ENCODE measurements at places on chromosomes 1 and 21.

- DNase-seq, result no peak
These were observed 192.1 kb downstream of the DUSP10 start for GRCh38 chr1:221549815-221550214.

DNA sequence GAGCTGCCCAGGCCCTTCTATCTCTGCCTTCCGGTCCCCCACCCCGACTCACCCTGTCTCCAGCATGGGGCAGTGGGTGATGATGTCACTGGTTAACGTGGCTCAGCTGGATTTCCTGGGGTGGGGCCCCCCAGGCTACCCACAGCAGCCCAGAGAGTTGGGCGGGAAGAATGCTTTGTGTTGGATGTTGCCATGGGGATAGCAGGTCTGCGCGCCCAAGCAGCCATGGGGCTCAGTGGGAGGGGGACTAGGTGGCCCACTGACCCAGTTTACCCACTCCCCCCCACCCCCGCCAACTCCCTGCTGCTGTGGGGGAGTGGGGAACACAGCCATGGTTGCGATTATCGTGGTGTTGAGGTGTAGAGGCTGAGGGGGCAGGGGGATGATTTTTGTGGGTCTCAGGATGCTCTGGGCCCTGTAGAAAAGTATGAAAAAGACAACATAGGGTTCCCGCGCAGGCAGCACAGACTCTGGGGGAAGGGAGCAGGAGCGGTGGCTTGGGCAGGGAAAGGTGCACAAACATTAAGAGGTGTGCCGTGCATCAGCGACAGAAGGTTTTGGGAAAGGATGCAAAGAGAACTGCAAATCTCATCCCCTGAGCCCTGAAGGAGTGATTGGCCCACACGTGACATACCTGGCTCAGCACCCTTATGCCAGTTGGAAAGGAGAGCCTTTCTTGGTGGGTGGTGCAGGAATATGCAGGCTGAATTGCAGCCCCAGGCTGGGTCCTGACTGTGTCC, 8.5 kb downstream of the CELSR2 start:
- DNase-seq, result no peak

- DNase-seq, result no peak
These were observed 40.6 kb upstream of the SOD1 start for GRCh38 chr21:31618696-31619430.

DNA sequence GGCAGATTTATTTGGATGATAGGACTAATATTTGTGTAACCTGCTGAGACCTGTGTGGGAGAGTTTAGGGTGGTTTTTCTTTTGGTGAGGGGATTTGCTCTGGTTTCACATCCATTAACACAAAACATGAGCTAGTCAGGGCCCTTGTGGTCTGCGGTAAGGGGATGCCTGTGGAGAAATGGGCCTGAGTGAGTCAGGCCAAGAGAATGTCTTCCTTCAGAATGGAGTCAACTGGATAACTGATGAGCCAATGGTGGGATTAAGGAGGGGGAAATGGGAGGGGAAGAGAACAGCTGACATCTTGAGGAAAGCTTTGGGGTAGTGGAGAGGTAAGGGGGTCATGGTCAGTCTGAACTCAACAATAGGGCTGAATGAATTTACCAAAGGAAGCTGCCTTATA, 13.9 kb downstream of the WNT2B start:
- no peak for DNase-seq

DNA sequence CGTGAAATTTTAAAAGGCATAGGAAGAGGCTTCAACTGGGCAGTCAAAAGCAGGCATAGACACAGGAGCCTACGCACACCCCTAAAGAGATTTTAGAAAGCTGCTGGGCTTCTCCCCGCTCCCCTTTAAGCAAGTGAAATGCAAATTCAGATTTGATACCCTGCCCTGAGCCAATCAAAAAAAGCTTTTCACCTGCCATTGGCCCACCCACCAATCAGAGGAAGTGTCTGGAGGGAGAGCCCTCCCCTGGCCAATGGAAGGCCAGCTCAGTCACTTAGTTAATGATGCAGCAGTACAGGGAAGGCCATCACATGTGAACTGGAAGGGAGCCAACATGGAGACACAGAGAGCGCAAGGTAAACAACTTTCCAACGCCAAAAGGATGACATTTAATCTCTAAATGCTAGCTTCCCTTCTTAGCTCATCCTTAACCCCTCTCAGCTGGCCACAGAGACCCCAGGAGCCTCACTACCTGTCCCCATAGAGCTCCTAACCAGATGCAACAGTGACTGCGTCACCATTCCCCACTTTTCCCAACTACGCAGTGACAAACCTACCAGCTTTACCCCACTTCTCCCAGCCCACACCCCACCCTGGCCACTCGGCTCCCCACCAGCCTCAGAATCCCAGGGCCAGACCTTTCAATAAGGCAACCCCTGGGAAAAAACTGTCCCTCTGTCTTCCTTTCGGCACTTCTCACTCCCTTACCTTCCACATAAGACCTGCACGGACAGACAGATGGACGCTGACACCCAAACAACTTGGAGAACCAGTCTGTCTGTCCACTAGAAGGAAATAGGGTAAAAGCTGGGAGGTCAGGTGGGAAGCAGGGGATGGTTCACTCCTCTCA, 71.0 kb downstream of the CD46 start:
- DNase-seq, result no peak

DNA sequence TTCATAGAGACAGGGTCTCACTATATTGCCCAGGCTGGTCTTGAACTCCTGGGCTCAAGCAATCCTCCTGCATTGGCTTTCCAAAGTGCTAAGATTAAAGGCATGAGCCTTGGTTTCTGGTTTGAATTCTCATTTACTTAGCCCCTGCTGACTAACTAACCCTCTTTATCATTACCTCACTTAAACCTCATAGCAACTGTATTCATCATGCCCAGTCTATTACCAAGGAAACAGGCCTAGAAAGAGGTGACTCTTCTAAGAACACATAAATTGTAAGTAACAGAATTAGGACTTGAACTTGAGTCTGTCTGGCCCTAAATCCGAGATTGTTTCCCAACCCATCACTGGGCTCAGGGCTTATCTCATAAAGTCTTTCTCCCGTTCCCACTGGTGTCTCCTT, 44.2 kb downstream of the TMEM53 start:
- no peak for DNase-seq

DNA sequence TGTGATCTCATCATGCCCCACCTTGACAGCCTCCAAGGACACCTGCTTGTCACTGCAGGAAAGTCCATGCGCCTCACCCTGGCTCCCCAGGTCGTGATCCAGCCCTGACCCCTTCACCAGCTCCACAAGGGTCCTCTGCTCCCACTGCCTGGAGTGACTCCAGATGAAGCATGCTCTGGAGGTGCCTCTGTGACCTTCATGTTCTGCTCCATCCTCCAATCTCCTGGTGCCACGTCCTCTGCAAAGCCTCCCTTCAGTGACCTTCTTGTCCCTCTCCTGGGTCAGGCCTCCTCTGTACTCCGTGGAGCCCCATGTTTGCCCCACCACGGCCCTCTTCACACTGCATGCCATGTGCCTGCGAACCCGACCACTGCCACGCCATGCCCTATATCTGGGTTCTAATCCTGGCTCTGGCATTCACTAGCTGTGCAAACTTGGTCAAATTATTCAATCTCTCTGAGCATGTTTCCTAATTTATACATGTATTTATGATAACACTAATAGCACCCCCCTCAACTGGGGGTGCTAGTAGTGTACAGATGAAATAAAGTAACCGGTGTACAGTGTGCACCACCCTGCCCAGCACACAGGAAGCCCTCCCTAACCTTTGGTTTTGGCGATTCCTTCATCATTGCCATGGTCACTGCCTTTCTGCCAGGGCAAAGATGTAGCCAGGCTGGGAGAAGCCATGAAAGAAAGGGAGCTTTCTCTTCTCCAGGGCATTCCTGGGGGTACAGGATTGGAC, 77.4 kb downstream of the STUM start:
- DNase-seq, result no peak

DNA sequence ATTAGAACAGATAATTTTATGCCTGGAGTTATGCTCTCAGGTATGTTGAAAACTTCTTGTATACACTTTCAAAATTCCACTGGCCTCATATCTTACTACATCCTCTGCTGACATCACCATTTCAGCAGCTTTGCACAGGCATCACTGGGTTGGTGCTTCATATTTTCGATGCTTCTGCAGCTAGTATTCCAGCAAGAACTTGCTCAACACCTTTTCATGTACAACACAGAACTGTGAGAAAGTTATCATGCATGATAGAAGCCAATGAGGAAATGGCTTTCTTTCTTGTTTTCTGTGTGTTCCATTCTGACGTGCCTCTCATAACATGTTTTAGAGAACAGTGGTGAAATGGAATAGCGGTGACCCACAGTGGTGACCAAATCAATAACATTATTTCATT, 5.1 kb upstream of the GBP5 start:
- DNase-seq, result no peak

- DNase-seq, result no peak
These were observed 130.8 kb upstream of the SGIP1 start for GRCh38 chr1:66403007-66403731.

Data from DMS79 (cell line).